Mesenchymal stem cell (in vitro differentiated cells and primary cell): ENCODE measurements at places on chromosomes 7 and 10.

DNA sequence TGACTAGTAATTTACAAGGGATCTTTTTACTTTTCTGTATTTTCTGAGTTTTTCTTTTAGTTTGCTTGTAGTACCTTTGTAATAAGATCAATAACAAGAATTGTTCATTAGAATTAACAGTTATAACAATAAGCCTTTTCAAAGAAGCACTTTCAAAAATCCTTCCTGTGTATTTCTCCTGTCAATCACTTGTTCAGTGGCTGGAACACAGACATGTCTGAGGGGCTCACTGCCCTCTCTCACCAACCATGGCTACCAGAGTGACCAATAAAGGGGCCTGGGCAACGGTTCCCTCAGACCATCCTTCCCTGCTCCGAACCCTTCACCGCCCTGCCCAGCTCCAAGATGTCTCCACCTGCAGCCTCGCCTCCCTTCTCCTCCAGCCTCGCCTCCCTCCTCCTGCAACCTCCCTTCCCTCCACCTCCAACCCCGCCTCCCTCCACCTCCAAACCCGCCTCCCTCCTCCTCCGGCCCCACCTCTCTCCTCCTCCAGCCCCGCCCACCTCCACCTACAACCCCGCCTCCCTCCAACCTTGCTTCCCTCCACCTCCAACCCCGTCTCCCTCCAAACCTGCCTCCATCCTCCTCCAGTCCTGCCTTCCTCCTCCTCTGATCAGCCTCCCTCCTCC, 353.4 kb downstream of the TNS3 start:
- DNase-seq = no peak

DNA sequence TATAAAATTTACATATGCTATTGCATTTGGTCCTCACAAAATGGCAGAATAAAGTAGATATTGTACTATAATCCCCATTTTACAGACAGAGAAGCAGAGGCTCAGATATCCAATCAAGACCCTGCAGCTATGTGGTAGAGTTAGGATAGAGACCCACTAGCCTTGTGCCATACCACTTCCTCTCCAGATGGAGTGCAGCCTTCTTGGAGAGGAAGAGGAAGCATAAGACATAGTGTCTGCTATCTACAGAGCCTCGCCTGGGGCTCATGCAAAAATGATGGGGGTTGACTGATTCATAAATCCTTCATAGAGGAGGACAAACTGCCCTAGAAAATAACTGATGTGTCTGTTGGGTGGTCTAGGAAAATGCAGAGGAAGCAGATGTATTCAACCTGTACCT, 447.3 kb downstream of the KCNMA1 start:
- no peak for DNase-seq

- DNase-seq = no peak
Observed at GRCh38 chr10:11563936-11564335, 47.5 kb downstream of the USP6NL start.

- peak; percentile 4 for DNase-seq
Observed at GRCh38 chr7:108568801-108569380, 615 bp downstream of the THAP5 start.

- DNase-seq = no peak
Observed at GRCh38 chr10:77180104-77180503, 457.5 kb downstream of the KCNMA1 start.

GRCh38 chr7:18347170-18347569, 148.4 kb upstream of the HDAC9 start:
- DNase-seq = no peak

GRCh38 chr10:133258818-133259601, 17.7 kb downstream of the ADAM8 start:
- DNase-seq = peak; percentile 99

DNA sequence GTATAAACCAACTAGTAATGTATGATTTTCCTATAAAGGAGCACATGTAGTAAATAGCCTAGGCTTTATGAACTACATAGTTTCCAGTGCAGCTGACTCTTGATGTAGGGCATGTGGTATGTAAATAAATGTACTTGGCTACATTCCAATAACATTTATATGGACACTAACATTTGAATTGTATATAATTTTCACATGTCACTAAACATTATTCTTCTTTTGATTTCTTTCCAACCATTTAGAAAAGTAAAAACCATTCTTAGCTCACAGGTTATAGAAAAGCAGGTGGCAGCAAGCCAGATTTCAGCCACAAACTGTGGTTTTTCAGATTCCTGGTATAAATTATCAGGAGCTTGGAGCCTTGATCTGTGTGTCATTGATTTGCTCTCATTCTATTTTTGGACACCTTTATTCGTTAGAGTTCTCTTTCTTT, 1182.0 kb downstream of the CNTNAP2 start:
- DNase-seq = peak; percentile 1

DNA sequence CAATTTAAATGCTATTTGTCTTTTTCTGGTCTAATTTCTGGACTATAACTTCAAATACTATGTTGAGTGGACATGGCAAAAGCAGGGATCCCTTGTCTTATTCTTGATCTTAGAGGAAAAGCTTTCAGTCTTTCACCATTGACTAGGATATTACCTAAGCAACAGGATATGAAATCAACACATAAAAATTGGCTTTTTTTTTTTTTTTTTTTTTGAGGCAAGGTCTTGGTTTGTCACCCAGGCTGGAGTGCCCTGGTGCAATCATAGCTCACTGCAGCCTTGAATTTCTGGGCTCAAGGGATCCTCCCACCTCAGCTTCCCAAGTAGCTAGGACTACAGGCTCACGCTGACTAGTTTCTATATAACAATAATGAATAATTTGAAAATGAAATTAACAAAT, 90.8 kb downstream of the JMJD1C start:
- DNase-seq = peak; percentile 42

GRCh38 chr10:83545901-83546391, 593.4 kb upstream of the GHITM start:
- DNase-seq = no peak

DNA sequence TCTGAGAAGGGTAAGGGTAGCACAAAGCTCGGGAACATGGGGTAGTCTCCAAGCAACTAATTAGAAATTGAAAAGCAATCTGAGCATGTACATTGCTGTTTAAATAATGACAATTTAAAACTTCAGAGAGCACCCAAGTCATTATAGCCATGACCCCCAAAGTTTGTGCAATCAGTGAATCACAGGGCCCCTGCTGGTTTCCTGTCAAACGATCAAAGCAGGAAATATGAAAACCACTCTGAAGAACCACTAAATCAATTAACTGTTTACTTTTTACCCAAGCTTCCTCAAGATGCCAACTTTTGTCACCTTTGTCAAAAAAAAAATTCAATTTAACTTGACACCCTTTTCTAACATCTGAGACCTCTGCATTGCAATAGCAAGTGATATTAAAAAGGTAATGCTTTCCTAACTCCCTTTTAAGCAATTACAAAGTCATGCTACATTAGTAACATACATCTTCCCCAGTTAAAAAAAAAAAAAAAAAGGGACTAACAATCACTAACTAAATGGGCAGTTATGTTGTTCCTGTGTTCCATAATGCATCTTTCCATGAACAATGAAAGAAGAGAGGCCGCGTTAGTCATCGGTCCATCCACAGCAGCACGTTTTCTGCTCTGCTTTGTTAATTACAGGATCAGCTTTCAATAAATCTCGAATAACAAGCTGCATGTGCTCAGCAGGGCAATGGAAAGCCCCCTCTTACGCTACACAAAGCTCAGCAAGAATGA, 80.6 kb downstream of the ETV1 start:
- DNase-seq = no peak

- no peak for DNase-seq
Observed at GRCh38 chr7:124246262-124246863, 213.5 kb upstream of the TMEM229A start.

DNA sequence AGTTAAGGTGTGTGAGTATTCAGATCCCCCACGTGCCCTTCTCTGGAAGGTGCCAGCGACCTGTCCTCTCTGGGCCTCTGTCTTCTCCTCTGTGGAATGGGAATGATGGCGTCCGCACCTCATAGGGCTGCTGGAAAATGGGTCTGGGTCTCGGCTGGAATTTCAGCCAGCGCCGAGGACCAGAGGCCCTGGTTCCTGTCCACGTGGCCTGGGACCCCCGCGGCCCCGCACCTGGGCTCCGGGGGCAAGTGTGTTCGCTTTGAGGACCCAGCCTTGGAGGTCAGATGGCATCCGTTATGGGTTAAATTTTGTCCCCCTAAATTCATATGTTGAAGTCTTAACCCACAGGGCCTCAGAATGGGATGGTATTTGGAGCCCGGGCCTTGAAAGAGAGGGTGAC, 32.6 kb upstream of the PSMG3 start:
- DNase-seq = no peak

DNA sequence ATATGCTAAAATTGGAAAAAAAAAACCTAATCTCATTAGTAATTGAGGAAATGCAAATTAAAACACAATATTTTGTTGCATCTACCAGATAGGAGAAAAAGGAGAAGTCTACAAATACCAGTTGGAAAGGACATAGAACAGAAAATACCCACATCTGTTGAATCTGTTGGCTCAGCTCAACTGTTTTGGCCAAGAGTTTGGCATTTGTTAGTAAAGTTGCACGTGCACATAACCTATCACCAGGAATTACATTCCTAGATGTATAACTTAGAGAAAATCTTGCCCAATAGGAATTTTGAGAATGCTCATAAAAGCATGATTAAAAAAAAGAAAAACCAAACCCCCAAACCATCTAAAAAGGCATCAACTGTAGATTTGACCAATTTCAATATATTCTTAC, 282.1 kb upstream of the BMPER start:
- no peak for DNase-seq

GRCh38 chr7:1120791-1121190, 32.9 kb downstream of the GPER1 start:
- no peak for DNase-seq

GRCh38 chr7:157224627-157225026, 85.9 kb downstream of the UBE3C start:
- DNase-seq = peak; percentile 42

DNA sequence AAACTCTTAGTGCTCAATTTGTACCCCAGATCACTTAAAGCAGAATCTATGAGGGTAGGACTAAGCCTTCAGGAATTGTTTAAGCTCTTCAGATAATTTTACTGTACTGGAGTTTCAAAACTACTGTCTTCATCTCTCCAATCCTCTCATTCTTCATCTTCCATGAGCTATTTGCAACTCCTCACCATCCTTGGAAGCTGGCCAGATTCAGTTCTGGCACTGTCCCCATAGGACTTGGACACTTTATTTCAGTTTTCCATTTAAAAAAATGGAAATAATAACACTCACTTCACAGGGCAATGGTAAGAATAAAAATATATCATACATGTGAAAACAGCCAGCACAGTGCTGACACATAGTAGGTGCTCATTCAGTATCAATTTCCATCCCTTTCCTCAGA, 74.6 kb downstream of the PPP1R17 start:
- DNase-seq = no peak

- peak; percentile 17 for DNase-seq
Observed at GRCh38 chr10:60098677-60099601, 192.6 kb upstream of the CCDC6 start.

DNA sequence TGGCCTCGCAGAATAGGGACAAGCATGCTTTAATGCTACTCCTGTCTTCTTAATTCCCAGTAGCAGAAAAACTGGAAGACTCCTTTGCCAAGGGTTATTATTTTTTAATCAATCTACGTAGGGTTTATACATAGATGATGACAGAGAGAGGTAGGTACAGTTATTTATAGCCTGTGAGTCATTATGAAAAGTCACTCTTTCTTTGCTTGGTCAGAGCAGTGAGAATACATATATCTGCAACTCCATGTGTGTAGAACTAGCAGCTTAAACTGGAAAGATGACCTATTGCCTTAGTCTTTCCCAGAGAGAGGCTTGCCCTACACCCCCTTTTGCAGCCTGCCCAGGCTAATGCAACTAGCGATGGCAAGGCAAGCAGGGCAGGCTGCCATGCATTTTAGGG, 1050.6 kb downstream of the NRG3 start:
- DNase-seq = peak; percentile 30

- DNase-seq = no peak
Observed at GRCh38 chr10:34058845-34059614, 724.6 kb upstream of the NRP1 start.

- no peak for DNase-seq
Observed at GRCh38 chr7:26992670-26993069, 103.1 kb downstream of the HOXA1 start.

- DNase-seq = peak; percentile 16
Observed at GRCh38 chr7:41869091-41869490, 166.2 kb upstream of the INHBA start.

- DNase-seq = no peak
Observed at GRCh38 chr10:124390471-124391187, 28.1 kb downstream of the OAT start.

DNA sequence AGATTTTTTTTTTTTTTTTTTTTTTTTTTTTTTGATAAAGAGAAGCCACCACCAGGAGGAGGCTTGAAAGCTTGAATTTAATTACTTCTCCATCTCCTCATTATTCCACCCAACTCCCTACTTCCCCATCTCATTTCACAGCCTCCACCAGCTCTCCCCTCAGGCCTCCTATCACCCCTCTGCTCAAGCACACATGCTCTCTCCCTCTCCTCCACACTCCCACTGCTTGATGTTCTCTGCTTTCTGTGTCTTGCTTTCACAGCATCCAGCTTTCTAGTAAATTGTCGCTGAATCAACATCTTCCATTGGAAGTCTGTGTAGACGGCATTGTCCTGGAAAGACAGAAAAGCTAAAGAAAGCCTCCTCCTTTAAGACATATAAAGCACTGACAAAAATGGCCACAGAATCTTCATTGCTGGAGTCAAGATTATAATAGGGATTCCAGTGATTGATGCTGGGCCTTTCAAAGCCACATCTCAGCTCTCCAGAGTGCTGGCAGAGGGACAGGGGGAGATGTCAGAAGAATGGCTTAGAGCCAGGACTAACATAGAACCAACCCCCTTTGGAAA, 58.3 kb downstream of the DOCK4 start:
- DNase-seq = no peak

GRCh38 chr7:154504918-154505317, 452.7 kb downstream of the DPP6 start:
- DNase-seq = no peak

DNA sequence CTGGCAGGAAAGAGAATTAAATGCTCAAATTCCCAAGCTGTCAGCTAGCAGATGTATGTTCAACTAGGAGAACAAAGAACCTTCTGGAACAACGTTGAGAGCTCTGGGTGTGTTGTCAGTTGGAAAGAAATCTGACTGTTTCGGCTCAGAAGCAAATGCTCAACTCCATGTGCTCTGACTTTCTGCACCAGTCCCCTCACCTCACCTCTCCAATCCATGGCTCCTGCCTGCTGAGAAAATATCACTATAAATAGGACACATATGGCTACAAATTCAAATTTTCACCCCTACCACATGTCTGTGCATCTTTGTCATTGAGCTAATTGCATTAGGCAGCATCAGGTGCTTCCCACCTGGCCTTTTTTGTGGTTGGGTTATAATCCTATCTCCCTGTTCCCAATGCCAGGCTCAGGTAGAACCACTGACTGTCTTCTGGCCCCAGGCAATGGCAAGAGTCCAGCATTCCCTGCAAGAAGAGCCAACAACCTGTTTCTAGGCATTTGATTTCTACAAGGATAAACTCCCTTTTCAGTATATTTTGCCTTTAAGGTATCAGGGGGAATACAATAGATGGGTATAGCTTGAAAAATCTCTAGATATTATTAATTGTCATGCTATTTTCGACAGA, 142.6 kb upstream of the LSM8 start:
- no peak for DNase-seq
